Stimulated activated naive B cell treated with anti-CD40 and anti-IgM and Interleukin-4, amounts not matched to agents 10 μg/mL and 1 μg/mL and 100 μg/mL, for 72 hours (primary cell): ENCODE measurements at places on chromosomes 13 and 19.

GRCh38 chr19:43682824-43683661, 13.1 kb upstream of the PLAUR start:
- DNase-seq = no peak

DNA sequence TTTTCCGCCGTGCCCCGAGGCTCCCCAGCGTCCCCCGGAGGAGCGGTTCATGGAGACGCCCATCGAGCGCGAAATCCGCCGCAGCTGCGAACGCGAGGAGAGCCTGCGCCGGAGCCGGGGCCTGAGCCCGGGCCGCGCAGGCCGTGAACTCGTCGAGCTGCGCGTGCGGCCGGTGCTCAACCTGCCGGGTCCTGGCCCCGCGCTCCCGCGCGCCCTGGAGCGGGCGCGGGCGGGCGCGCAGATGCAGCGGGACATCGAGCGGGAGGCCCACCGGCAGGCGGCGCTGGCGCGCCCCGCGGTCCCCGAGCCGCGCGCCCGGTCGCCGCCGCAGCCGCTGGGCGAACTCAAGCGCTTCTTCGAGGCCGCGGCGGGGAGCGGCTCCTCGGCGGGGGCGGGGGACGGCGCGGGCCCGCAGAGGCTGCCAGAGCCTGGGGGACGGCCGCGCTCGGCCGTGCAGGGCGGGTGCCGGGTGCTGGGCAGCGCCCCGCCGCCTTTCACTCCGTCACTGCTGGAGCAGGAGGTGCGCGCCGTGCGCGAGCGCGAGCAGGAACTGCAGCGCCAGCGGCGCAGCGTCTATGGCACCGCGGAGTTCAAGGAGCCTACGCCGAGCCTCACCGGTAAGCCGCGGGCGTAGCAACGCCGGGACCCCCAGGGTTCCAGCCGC, 807 bp downstream of the MISP3 start:
- peak; percentile 74 for DNase-seq

DNA sequence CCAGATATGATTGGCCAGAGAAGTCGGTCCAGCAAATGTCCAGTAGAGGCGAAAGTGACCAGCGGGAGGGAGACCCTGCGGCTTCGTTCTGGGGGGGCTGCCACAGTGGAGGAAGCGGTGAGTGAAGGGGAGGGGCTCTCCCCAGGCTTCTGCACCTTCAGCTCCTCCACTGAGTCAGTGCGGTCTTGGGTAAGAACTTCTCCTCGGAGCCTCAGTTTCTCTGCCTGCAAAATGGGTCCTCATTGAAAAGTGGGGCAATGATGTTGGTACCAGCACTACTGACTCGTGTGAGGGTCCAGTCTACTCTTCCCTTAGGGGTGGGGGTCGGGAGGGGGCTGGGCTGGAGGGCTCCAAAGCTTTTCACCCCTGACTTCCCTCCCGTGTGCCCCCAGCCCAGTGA, 4.2 kb downstream of the GIPC3 start:
- no peak for DNase-seq

GRCh38 chr19:10151521-10151920, 31.8 kb upstream of the EIF3G start:
- DNase-seq = no peak

- no peak for DNase-seq
Observed at GRCh38 chr19:6056282-6056741, 54.0 kb downstream of the RFX2 start.

DNA sequence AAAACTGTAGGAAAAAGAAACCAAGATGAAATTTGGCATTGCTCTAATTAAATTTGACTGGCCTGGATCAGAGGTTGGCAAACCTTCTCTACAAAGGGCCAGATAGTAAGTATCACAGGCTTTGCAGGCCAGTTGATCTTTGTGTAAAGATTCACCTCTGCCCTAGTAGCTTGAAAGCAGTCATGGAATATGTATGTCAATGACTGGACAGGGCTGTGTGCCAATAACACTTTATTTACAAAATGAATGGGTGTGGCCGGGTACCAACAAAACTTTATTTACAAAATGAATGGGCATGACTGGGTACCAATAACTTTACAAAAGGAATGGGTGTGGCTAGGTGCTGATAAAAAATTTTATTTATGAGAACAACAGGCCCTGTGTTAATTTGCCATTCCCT, 20.0 kb downstream of the SIN3B start:
- DNase-seq = no peak

- no peak for DNase-seq
Observed at GRCh38 chr13:61123538-61124289, 291.9 kb downstream of the PCDH20 start.

- DNase-seq = no peak
Observed at GRCh38 chr13:29914581-29914980, 64.2 kb upstream of the UBL3 start.

DNA sequence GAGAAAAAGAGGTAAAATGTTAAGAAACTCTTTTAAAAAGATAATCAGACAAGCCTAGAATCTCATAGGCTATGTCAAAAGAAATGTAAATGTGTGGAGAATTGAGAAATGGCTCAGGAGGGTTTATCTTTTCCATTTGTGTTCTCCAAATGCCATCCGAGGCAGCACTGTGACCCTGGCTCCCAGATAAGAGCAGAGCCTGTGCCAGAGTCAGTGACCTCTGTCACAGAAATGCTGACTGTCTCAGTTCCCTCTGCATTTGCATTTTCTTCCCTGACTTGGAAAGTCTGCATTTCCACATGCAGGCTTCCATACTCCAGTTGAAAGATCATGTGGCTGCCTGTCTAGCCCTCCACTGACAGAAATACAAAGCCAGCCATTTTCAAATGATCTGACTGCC, 42.0 kb downstream of the SERTM1 start:
- DNase-seq = no peak

- DNase-seq = no peak
Observed at GRCh38 chr19:38326591-38326990, 6.9 kb downstream of the KCNK6 start.

DNA sequence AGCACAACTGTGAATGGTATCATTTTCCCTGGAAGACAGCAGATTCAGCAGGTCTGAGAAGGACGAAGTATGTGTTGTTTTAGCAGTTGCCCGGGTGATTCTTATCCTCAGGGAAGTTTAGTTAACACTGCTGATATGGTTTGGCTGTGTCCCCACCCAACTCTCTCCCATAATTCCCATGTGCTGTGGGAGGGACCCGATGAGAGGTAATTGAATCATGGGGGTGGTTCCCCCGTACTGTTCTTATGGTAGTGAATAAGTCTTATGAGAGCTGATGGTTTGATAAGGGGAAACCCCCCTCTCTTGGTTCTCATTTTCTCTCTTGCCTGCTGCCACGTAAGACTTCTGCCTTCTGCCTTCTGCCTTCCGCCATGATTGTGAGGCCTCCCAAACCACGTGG, 81.0 kb upstream of the UBAC2 start:
- peak; percentile 9 for DNase-seq

GRCh38 chr19:48444936-48445200, 915 bp upstream of the GRWD1 start:
- no peak for DNase-seq

DNA sequence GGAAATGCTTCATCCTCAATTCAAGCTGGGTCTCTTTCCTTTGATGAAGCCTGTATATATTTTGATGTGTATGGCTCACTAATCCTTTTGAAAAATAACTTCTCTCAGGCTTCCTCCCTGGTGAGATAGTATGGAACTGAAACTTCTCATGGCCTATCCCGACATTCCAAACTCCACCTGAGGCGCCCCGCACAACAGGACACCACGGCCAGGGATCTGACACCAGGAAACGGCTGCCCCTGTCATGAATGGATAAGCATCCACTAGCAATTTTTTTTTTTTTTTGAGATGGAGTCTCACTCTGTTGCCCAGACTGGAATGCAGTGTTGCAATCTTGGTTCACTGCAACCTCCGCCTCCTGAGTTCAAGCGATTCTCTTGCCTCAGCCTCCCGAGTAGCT, 16.4 kb downstream of the SLC7A1 start:
- DNase-seq = no peak

DNA sequence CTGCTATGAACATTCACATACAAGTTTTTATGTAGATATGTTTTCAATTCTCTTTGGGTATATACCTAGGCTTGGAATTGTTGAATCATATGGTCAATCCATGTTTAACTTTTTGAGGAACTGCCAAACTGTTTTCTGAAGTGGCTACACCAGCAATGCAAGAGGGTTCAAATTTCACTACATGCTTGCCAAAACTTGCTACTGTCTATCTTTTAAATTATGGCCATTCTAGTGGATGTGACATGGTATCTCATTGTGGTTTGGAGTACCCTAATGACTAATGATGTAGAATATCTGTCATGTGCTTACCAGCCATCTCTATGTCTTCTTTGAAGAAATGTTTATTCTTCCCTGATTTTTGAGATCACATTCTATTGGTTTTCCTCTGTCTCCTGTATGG, 860.3 kb downstream of the DIAPH3 start:
- DNase-seq = no peak

- DNase-seq = no peak
Observed at GRCh38 chr19:28999724-29000433, 213.1 kb downstream of the UQCRFS1 start.

- DNase-seq = no peak
Observed at GRCh38 chr19:18772620-18773587, 18.2 kb downstream of the COMP start.

DNA sequence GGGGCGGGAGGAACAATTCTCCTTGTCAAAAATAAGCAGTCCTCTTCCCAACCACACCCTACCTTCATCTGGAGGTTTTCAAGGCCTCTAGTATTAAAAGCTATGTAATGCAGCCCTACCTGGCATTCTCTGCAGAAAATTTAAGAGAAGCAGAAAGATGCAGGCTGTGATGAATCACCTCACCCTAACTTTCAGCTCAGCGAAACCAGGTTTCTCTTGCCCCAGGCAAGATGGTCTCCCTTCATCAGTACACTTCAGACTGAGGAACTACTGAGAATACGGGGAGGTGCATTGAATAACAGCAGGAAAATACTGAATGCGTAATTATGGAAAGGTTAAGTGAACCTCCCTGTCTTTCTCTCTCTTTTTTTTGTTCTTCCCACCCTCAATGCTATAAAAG, 437.6 kb upstream of the KLF12 start:
- no peak for DNase-seq

GRCh38 chr13:109389456-109389855, 396.9 kb downstream of the IRS2 start:
- DNase-seq = no peak

DNA sequence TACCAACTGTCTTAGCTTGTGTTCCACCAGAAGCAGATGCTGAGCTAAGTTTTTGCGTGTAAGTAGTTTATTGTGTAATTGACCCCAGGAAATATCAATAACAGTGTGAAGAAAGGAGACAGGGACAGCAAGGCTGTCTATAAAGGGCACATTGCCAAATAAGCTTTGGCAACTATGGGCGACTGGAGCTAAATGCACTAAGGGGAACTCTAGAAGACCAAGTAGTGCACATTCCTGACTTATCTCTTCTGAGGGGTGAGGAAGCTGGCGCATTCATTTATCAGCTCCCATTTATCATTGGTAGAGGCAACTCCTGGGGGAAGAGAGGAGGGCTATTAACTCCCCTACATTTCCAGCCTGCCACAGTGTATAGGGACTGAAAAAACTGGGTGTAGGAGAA, 135.0 kb downstream of the DLEU7 start:
- DNase-seq = no peak

- DNase-seq = peak; percentile 27
Observed at GRCh38 chr19:42596391-42597072, 1.8 kb upstream of the CEACAM8 start.

GRCh38 chr19:55372316-55373081, 2.2 kb upstream of the IL11 start:
- no peak for DNase-seq

- DNase-seq = no peak
Observed at GRCh38 chr19:42961119-42961518, 24.1 kb upstream of the PSG7 start.

DNA sequence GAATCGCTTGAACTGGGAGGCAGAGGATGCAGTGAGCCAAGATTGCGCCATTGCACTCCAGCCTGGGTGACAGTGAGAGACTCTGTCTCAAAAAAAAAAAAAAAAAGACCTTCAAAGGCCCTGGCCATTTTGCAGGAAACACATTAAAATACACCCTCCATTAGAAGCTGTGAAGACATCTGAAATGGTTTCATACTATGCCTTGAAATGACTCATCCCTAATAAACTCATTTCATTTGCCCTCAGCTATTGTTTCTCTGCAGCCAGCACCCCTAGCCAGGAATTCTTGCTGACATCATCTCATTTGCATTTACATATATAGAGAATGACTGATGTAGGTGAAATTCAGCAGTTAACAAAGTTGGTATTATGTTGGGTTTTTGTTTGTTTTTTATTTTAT, 8.7 kb downstream of the EML2 start:
- no peak for DNase-seq

- no peak for DNase-seq
Observed at GRCh38 chr19:40235238-40236025, 8.9 kb upstream of the CCNP start.

DNA sequence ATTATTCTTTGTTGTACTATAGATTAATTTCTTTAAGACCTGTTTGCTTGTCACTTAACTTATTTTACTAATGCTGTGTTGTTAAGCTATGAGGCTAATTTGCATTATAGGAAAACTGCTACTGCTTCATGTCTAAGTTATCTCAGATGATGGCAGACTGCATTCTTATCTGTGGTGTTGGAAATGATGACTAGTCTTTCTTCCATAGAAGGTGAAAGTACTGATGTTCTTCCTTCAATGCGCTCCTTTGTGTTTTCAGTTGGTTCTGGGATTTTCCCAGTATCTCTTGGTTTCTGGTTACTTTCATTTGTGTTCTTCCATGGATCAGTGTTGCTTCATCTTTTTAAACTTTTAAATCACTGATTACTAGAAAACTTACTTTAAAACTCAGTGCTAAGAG, 46.9 kb downstream of the TPP2 start:
- DNase-seq = no peak

GRCh38 chr13:39602614-39603366, at the start of gene LHFPL6:
LHFPL6 (minus strand) TSS chr13:39603193.
- peak; percentile 46 for DNase-seq

DNA sequence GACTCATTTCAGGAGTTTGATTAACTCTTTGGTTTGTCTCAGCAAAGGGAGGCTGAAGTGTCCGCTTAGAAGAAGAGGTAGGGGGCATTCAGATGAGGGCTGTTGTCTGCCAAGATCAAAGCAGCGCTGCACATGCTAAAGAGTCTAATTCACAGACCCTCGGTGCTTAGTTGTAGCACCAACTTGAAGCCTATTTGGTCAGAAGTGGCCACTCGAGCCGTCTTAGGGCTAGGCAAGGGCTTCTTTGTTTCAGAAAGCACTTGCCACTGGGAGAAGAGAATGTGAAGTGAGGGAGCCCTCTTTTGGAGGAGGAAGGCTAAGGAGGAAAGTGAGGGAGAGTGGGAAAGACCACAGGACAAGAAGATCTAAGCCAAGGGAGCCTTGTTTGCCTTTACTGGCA, 313.4 kb upstream of the TMTC4 start:
- DNase-seq = no peak

DNA sequence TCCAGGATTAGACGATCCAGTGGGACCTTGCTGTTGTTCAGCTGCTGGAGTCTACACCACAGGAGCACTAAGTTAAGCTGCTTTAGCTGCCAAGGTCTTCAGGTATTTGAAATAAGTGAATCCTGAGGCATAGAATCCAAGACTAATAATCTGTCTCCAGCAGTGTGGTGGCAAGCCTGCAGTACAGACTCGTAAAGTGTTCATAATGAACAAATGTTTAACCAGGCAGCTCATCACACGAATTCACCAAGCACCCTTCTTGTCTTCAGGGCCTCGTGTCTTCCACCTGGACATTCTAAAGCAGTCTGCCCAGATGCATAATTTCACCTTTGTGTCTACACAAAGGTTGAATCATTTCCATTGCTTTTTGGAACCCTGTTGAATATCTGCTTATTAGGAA, 5.3 kb downstream of the ATP11A start:
- DNase-seq = no peak

GRCh38 chr13:111353508-111353907, 33.1 kb downstream of the TEX29 start:
- no peak for DNase-seq
